Cerebellum (tissue), 4 donors: ENCODE measurements at places on chromosomes 3 and 15.
A peak's percentile ranks its signal among the peaks of the same experiment; 100 is the strongest.

GRCh38 chr3:50250514-50250913 lies 14.5 kb downstream of the GNAI2 start:
- no peak for DNase-seq

DNA sequence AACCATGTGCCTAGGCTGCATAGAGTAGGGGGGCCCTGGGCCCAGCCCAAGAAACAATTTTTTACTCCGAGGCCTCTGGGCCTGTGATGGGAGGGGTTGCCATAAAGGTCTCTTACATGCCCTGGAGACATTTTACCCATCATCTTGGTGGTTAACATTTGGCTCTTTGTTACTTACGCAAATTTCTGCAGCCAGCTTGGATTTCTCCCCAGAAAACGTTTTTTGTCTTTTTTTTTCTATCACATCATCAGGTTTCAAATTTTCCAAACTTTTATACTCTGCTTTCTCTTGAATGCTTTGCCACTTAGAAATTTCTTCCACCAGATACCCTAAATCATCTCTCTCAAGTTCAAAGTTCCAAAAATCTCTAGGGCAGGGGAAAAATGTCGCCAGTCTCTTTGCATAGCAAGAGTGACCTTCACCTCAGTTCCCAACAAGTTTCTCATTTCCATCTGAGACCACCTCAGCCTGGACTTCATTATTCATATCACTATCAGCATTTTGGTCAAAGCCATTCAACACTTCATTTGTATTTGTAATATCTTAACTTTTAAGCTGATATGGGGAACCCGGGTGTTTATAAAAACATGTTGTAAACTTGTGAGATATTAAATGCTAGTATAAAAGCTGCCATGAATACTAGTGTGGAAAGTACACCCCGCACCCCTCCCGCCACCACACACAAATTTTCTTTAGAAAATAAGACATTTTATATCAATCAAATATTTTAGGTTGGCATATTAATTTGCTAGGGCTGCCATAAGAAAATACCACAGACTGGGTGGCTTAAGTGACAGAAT lies 56.0 kb upstream of the PLSCR4 start:
- no peak for DNase-seq

DNA sequence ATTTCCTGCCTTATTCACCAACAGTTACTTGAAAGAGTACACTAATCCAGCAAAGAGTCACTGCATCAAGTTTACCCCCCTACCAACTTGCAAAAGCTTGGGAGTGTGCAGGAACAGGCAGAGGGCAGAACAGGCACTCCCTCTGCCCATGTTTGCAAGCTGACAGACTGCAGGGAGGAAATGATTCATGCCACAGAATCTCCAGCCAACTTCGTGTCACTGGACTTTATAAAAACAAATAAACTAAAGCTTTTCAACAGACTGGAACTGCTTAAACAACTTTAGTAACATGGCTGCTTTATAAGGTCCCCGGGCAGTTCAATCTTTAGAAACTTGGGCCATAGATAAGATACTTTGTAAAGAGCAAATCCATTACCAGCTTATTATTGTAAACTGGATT lies 129.5 kb downstream of the THRB start:
- peak; percentile 1 for DNase-seq

- no peak for DNase-seq
Measured at GRCh38 chr3:104362319-104362718, 1004.4 kb upstream of the ALCAM start.

DNA sequence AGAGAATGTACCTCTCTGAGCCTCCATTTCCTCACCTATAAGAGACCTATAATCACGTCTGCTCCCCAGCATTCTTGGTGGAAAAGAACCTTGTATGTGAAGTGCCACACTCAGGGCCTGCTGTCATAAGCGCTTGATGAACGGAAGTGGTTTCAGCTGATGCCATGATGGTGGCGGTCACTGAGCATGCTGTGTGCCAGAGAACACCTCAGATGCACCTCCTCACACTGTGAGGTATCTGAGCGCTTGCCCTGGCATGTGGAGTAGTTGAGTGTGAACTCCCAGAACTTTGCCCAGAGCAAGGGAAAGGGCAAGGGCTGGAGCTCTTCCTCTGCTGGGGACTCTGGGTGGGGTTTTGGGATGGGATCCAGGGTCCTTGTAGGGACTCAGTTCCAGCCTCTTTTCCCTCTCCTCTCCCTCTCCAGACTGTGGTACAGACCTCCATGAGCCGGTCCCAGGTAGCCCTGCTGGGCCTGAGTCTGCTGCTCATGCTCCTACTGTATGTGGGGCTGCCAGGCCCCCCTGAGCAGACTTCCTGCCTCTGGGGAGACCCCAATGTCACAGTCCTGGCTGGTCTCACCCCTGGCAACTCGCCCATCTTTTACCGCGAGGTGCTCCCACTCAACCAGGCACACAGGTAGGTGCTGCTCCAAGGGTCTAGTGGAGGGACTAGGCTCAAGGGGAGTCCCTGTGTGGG lies 2.7 kb downstream of the ABHD14A start:
- DNase-seq = no peak

DNA sequence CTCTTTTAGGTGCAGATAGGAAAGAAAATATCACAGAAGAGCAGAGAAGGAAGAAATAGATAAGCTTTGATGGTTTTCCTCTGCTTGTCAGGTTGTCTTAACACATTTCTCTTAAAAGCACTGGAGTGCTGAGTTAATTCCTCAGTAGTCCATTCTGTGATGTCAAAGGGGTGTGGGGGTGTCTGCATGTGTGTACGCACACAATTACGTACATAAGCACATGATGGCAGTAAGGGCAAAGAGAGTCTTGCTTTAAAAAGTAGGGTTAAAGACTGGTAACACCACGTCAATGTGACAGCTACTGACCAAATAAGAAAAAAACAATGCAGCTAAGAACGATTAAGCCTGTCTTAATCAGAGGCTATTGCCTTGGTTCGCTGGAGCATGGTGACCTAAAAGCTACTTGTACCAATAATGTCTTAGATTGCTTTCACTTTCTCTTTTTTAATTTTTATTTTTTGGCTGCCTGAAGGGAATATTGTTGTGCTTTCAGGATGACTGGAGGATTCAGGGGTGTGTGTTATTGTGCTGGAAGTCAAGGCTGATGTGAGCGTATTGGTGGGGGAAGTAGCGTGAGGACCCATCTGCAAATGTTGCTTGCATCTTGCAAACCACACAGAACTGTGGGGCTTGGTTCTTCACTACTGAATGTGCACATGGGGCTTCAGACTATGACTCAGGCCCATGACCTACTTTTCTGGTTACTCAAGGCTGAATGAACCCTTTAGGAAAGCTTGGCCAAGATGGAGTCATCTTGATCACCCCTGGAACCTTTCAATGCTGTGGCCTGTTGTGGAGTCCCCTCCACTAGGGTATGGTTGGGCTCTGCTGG lies 417.8 kb upstream of the TPM1 start:
- DNase-seq = no peak

GRCh38 chr15:29792426-29793159 lies 29.7 kb downstream of the TJP1 start:
- no peak for DNase-seq

DNA sequence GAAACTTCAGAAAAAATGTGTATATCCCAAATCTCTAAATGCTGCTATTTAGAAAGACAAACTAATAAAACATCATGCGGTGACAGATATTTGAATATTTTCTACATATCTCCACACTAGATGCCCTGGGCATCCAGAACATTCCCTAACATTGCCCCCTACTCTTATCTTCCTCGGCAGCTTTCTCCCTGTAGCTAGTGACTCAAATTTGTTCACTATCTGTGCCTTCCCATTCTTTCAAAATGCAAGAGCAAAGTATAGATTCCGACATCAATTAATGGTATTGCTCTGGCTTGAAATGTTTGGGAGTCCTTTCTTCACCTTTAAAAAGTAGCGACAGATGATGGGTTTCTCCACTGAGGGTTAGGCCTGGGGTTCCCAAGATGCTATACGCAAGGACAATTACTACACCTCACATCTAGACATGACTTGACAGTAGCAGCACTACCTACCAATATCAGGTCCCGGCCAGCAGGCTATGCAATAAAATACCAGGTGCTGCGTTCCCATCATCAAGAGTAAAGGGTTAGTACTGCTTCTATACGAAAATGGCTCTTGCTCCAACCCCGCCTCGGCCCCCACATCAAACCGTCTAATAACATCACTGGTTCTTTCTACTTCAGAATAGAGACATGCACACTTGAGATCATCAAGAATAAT lies 631 bp downstream of the UBR1 start:
- DNase-seq = peak; percentile 24

DNA sequence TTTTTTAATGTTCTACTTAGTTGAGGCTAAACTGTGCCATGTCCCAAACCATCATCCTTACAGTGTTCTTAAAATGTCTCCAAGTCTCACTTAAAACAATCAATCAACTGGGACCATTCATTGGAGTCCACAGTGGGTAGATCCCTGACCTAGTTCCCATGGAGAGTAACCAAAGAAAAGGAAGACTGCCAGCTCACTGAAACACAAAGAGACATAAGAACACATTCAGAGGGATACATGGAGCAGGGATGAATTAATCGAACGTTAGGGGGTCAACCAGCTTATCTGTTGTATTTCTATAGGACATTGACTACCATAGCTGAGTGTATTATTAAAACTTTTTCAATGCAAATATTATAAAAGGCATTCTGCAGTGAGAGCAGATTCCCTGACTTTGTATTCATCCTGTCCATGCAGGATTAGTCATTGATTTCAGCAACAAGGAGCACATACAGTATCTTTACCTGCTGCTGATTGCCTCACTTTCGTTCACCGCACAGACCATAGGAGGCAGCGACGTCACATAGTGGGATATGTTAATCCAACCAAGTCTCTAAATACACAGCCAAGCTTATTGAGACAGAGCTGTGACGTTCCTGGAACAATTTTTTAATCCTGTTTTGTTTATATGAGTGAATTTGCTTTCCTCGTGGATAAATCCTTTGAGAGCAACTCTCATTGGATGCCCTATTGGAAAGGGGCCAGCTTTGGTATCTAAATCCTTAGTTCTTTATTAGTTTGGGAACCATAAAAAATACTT lies 364.9 kb upstream of the RBMS3 start:
- no peak for DNase-seq

DNA sequence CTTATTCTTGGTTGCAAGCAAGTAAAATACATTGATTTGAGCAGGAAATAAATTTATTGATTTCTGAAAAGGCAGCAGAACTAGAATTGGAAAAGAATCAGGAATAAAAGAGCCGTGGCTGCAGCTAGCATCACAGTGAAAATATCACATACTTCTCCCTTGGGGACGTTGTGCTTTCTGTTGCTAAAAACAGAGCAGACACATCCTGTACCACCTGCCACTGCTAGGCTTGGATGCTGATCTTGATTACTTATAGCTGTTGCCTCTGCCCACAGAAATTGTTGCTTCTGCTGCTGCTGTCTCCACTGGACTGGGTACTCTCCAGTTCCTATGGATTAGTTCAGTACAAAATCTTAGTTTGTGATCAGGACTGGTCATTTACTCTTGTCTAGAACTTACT lies 283.8 kb downstream of the C3orf38 start:
- no peak for DNase-seq

DNA sequence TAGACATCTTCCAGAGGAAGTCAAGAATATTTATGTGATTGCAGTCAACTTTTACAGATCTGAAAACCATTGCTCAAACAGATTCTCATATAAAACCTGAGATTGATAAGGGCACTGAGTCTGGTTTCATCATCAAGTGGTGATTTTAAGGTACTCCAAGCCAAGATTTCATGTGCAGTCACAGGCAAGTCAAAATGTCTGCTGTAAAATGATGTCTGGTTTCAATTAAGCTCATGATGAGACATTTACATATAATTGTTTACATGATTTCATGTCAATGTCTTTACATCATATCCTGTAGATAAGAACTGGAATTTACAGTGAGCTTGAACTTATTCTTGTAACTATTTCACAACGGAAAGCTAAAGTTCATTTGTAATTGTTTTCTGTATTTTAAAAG lies 1215.5 kb downstream of the ROBO2 start:
- DNase-seq = no peak

- no peak for DNase-seq
Measured at GRCh38 chr3:63580151-63580550, 72.3 kb upstream of the SNTN start.

DNA sequence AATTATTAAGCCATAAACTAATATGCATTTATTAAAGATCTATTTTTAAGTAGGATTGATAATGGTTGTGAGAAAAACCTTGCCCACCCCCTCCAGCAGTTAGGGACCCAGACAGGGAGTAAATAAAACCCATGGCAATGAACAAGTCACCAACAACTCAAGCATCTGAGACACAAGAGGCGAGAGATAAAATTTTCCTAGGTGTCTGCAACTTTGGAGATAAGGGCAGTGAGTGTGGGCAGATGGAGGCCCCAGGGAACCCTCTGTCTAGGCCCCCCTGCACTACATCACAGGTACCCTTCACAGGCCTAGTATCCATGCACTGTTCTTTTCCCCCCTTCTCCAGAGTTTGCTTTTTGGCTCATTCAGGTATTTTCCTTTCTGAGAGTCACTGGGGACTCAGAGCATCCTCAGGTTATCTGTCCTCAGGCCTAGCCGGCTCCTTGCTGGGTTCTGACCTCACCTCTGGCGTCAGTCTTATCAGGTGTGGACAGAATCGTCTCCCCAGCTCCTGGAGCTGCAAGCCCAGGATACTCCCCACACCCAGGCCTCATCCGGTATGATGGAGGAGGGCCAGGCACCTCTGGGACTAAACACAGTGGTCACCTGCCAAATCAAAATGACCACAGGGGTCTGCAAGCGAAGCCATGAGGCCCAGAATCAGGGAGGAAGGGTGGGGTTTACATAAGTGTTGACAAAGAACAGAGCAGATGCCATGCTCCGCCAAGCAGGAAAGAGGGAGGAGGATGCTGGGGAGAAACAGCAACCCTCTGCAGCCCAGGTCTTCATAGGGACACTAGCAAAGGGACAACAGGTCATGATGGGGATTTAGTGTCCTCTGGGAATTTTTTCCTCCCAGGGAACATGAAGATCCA lies 50.4 kb downstream of the CCNL1 start:
- DNase-seq = no peak

GRCh38 chr15:40844696-40845030 lies 815 bp downstream of the SPINT1 start:
- peak; percentile 38 for DNase-seq

DNA sequence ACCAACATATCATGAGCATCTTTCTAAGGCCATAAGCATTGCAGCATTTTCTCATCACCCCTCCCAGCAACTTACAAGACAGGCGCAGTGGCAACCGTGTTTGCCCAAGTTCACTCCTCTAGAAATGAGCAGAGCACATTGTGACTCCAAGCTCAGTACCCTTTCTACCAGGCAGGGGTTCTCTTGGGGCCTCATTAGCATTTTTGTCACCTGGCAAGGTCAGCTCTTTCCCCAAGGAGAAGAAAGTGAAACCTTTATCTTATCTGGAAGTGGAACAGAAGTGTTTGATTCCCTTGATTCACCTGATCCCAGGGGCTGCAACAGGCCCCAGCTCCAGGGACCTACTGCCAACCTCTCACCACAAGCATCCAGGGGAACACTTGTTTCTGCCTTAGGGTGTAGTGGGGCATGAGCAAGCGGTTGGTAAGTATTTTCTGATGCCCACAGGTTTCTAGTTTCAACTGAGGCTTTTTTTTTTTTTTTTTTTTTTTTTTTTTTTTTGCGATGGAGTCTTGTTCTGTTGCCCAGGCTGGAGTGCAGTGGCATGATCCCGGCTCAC lies 44.0 kb upstream of the HERC1 start:
- no peak for DNase-seq
